ENCODE measurements at places on chromosomes 12 and 14.
A peak's percentile ranks its signal among the peaks of the same experiment; 100 is the strongest.

DNA sequence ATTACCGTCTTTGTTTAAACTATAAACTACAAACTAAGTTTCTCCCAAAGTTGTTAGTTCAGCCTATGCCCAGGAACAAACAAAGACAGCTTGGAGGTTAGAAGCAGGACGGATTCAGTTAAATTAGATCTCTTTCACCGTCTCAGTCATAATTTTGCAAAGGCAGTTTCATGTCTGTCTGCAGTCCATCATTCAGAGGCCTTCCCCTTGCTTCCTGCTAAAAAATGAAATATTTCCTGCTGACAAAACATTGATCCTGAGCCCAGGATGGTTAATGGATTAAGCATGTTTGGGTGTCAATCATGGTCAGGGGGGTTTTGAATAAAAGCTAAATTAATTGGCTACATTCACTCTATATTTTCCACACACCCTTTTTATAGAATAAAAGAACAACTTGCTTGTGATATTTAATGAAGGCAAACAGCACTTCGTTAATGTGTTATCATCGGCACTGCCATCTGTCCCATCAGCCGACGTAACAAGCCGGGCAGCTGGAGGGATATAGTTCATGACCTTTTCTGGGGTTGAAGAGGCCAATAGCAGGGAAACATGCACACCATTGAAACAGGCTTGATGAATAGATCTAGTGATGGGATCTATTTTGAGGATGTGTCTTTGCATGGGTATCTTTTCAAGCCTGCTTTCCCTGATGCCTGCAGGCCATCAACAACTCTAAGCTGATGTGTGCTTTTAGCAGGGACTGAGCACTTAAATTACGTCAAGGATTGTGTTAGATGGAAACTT, 521.3 kb upstream of the TMEM132C start:
- no peak for DNase-seq

- DNase-seq = peak; percentile 76
Measured at GRCh38 chr12:31773867-31774266, 45.0 kb upstream of the AMN1 start.

GRCh38 chr14:36510078-36510799, 9.8 kb downstream of the NKX2-1 start:
- no peak for DNase-seq

DNA sequence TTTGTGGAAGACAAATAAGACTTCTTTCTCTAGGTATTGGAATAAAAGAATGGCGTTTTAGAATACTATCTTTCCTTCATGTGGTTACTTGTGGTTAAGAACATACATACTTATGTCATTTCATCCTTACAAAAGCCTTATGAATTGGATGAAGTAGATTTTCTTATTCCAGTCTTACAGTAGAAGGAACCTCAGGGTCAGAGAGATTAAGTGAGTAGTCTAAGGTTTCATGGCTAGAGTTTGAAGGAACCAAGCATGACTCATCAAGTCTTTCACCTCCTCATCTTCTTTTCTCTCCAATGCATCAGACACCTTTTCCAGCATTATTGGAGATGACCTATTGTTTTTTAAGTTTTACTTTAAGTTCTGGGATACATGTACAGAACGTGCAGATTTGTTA, 92.9 kb upstream of the NEDD1 start:
- no peak for DNase-seq

GRCh38 chr12:78087363-78087675, 256.6 kb downstream of the NAV3 start:
- no peak for DNase-seq

DNA sequence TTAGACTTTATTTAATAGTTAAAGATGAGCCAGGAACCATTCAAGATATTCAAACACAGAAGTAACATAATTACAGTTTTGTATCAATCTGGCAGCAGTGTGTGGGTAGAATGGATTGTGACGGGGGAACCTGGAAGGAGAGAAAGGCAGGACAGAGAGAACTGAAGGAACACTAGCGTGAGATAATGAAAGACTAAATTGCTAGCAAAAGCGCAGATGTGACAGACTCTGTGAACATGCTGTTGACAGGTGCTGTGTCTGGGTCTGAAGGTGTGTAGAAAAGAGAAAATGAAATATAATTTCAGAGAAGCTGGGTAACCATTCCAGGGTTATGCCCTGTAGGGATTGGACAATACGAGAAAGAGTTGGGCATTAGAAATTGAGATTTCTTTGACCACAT, 372.3 kb downstream of the SYT1 start:
- no peak for DNase-seq

- DNase-seq = no peak
Measured at GRCh38 chr12:109624467-109624866, 50.9 kb downstream of the MVK start.

DNA sequence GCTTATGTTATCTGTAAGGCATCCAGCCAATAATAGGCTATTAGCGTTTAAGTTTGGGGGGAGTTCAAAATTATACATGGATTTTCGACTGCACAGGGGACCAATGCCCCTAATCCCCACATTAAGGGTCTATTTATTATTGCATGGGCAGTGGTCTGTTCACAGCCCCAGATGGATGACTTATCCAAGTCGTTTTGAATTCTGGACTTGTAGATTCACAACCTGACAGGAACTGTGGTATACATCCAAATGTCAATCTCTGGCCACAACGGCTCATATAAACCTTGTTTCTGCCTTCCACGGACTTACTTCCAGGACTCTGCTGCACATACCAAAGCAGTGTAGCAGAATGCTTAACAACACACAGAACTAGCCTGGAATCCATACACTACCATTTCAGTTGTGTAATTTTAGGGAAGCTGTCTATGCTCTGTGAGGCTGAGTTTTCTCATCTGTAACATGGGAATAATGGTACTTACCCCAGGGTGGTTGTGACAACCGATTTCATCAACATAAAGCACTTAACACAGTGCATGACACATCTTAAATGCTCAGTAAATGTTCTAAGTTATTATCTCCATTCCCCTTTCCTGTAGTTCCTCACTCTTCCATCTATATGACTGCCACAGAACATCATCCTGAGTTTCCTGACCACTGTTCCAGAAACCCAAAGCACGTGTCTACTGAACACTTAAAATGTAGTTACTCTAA, 3.7 kb downstream of the DDX24 start:
- DNase-seq = no peak

- no peak for DNase-seq
Measured at GRCh38 chr14:20204721-20205120, 14.0 kb downstream of the OR11G2 start.

DNA sequence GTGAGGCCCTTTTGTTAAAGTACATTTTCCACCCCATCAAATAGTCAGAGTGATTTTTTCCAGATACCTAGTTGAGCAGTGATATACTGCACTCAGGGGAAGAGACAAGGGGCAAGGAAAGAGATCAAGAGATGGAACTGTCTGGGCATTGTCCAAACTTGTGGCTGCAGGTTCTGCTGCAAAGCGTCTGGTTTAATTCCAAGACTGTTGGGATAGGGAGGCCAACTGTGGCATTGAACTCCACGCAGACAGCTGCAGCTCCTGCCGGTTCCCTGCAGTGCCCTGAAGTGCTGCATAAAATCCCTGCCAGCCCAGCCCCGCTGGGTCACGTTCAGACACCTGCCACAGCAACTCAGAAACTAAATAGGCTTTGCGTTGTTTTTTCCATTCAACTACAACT, 30.5 kb downstream of the RPH3A start:
- DNase-seq = no peak

- DNase-seq = no peak
Measured at GRCh38 chr12:124389725-124390441, 95.0 kb downstream of the RFLNA start.

DNA sequence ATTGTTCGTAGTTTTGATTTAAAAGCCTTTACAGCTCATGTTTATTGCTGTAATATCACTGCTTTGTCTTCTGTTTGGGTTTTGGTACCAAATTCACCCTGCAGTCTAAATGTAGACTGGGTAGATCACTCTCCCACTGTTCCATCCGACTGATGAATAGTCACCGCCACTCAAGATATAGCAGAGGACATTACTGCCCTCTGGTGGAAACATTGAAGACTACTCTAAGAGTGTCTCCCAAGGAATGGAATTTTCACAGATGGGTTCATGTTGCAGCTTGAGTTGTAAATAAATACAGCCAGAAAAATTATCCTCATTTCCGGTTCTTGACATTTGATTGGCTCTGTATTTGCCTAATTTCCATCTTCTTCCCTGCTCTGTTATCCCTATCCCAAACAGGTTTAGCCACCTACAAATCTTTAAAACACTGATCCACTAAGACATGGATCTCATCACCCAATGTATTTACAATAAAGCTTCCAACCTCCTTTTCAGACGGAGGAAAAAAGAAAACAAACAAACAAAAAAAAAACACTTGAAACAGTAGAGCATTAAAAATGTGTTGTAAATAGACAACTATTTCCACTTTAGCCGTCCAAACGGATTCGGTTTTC, 198.3 kb upstream of the CPNE8 start:
- DNase-seq = peak; percentile 60

DNA sequence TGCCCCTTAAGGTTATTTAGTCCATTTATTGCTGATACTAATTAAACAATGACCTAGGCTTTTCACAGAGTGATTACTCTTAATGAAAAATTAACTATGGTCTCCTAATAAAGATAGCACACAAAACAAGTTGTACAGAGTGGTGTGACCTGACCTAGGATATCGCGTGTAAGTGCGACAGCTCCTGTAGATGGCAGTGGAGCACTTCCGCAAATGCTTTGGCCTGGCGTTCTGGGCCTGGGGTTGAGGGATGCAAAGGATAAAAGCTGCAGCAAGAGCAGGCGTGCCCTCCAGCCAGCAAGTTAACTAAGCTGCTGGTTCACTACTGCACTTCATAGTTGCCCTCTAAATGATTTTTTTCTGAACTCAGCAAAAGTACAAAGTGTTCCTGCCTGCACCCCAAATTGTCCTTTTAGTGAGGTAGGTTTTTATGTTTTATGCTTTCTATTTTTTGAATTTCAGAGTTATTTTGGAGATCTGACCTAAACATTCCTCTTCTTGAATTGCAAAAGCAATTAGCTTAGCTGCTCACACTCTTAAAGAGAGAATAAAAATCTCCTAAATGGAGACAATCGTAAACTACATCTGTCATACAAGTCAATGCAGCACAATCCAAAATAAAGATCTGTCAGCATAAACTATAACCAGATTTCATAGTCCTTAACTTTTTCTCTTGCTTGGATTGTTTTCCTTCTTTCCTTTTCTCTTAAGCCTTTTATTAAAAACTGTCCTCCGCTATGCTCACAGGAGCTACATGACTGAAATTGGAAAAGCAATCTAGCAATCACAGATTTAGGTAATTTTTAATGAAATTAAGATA, 379.6 kb downstream of the LRIG3 start:
- peak; percentile 88 for DNase-seq

- no peak for DNase-seq
Measured at GRCh38 chr14:43087666-43088065, 1419.4 kb downstream of the FSCB start.

DNA sequence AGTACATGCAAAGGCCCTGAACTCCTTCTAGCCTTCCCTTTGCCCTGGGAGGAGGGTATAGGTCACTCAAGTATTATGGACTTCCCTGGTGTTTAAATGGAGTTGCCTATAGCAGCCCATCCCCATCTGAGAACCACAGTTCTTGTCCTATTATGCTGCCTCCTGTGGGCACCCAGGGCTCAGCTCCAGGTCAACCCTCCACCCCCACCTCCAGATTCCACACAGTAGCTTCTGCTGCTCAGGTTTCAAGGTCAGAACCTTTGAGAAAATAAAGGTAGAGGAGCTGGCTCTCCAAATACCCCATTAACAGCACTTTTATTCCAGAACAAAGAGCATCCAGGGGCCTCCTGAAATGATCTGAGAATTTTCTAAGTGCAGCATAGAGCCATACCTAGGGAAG, 57.4 kb downstream of the ACTN1 start:
- DNase-seq = no peak

- peak; percentile 74 for DNase-seq
Measured at GRCh38 chr12:45762185-45763110, 32.9 kb downstream of the ARID2 start.

GRCh38 chr14:34853041-34853440, 22.1 kb downstream of the BAZ1A start:
- DNase-seq = no peak

GRCh38 chr12:50620109-50620977, 115.6 kb downstream of the DIP2B start:
- DNase-seq = peak; percentile 60

DNA sequence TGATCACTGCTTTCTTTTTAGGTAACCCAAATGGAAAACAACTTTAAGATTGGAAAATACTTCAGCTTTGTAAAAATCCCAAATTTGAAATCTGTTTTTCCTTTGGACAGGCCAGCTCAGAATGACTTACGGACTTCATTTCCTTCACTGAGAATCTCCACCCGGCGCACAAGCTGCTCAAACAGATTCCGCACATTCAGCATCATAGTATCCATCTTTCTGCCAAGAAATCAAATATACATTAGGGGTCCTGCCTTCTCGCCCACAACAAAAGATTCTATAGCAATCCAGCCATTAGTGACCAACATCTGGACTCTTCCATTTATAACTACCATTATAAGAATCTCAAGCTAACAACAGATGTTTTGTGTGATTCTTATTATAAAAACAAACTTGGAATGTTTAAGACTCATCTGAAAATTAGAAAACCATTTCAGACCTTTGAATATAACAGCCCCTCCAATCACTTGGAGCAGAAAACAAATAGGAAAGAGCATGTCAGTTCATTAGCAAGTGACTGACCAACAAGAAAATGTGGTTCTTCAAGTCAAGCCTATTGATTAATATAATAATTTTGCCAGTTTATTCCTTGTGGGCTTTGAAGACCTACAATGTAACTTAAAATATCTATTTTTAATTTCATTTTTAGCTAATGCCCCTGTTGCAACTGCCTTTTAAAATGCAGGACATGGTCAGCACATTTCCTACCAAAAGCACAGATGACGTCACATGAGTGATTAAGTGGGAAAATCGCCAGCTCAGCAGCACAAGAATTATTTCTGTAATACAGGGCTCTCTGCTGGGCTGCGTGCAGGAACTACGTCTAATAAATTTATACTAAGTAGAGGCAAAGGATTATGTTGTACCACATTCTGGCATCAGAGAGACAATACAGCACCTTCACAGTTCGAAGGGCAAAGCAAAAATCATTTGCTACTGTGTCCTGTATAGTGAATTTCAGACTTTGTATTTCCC, 8.5 kb downstream of the RACGAP1 start:
- no peak for DNase-seq

DNA sequence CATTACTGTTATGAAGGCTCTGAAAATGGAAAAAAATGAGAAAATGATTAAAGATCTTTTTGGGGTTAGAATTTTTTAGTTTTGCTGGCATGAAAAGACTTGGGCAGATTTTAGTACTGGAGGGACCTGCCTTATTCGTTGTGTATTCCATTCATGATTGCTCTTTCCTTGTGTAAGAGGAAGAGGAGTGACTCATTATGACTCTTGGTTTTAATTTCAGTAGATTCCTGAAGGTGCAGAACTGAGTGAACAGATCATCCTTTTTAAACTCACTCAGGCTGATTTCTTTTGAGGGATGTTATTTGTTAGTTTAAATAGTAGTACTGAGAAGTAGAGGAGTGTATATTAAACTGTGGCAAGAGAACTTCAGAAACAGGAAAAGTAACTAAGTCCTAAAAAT, 41.6 kb downstream of the AKAP6 start:
- no peak for DNase-seq

- DNase-seq = no peak
Measured at GRCh38 chr14:93050761-93051160, 65.0 kb downstream of the ITPK1 start.

- no peak for DNase-seq
Measured at GRCh38 chr14:52267501-52268278, at the start of gene PTGDR. PTGDR (plus strand) TSS chr14:52267698; CDS start chr14:52267815, 117 bp downstream.
